Hematopoietic multipotent progenitor cell treated with erythropoietin and hydrocortisone succinate and interleukin-3 and kit ligand, for 8 days (in vitro differentiated cells): ENCODE measurements at places on chromosomes 3 and 15.

- no peak for DNase-seq
Observed at GRCh38 chr3:37052860-37053259, 59.5 kb downstream of the MLH1 start.

- DNase-seq: no peak
Observed at GRCh38 chr3:142188846-142189245, 36.5 kb downstream of the GK5 start.

DNA sequence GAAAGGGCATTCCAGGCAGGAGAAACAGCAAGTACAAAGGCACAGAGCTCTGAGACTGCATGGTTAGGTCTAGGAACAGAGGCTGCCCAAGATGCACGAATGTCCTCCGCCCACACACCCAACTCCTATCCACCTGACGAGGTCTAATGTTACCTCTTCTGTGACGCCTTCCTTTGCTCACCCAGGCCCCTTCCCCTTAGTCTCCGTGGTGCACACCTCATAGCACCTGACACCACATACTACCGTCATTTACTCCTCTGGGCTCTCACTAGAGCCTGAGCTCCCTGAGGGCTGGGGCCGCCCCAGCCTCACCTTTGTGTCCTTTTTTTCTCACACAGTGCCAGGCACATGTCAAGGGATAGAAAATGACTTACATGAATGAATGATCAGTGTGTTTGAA is 31.0 kb upstream of the RASGRF1 start:
- no peak for DNase-seq

DNA sequence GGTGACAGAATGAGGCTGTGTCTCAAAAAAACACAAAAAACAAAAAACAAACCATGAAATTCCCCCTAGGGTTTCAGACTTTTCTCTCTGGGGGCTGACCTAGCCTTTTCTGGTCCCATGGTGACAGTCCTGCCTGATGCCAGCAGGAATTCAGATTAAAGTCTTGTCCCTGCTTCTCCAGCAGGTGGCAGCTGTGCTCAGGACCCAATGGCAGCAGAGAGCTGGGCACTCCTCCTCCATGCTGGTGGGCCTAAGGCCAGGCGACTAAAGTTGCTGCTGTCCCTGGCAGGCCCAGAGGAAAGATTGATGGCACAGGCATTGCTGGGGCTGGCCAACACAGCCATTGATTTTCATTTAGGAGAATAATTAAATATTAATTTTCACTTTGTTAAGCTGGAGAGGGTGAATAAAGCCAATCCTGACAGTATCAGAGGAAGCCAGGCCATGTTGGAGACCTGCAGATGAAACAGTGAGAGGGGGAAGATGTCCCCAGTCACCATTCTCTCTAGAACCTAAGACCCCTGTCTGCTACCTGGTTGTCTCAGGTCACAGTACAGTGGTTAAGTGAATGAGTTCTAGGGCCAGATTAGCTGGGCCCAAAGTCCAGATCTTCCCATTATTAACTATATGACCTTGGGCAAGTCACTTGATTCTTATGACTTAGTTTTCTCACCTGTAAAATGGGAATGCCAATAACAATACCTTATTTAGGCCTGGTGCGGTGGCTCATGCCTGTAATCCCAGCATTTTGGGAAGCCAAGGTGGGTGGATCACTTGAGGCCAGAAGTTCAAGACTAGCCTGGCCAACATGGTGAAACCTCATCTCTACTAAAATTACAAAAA is 7.1 kb downstream of the CELF6 start:
- peak; percentile 73 for DNase-seq
